AG04449 (cell line): ENCODE measurements at places on chromosomes 1 and 21.

- no peak for DNase-seq
These were observed 5.6 kb upstream of the S100A7 start for GRCh38 chr1:153465811-153466636.

DNA sequence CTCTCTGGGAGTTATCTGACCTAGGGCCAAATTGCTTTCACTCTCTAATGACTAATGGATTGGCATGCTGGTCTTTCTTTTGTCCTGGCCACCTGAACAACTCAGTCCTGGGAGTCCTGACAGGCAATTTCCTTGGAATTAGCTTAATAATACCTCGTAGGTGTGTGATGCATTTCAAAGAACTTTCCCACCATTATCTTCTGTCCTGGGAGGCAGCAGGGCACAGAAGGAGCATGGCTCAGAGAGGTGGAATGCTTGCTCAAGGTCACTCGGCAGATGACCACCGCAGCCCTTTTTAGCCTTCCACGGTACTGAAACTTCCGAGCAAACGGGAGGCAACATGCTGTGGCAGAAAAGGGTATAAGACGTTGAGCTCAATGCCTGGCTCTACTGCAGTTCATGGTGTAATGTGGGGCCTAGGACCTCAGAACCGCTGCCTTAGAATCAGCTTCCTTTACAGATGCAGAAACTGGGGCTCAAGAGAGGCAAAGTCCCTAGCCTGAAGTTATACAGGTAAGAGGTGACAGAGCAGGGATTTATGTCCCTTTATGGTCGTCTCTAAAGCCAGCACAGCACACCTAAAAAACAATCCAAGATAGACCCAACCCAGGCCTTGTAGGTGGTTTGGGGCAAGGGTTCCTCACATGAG lies 3.2 kb downstream of the ID3 start:
- no peak for DNase-seq

GRCh38 chr1:34270181-34270580 lies 93.5 kb downstream of the C1orf94 start:
- DNase-seq, result no peak

- peak; percentile 17 for DNase-seq
These were observed 19.3 kb downstream of the DPT start for GRCh38 chr1:168709405-168710363.

DNA sequence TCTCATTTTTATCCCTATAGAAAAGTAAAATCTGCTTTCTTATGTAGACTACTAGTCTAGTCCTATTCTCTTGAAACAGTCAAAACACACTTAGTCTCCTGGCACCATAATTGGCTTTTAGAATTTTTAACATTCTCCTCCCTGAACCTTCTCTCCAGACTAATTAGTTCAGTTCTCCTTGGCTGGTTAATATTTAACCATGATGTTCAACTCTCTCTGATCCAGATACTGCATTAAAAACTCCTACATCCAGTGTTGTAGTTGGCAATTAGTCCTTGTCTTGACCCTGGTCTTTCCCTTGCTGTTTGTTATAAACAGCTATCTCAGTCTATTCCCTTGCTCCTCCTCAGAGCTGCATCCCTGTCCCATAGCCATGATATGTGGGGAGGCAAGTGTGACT lies 422.9 kb upstream of the BEND5 start:
- DNase-seq, result no peak

DNA sequence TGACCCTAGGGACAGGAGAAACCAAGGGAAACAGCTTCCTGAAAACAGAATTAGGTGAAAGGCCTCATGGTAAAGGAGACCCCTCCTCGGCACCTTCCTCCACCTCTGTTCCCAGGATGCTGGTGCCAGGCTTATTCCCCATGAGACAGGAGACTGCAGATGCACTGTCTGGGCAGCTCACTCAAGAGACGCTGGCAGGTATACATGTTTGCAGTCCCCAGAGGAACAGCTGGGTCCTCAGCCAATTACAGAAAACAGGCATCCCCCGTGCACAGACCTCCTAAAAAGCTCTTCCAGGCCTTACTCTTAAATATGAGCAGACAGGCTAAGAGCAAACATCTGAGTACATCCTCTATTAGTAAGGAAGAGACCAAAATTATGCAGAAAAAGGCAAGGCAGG lies 6.5 kb downstream of the CCSAP start:
- DNase-seq, result no peak

DNA sequence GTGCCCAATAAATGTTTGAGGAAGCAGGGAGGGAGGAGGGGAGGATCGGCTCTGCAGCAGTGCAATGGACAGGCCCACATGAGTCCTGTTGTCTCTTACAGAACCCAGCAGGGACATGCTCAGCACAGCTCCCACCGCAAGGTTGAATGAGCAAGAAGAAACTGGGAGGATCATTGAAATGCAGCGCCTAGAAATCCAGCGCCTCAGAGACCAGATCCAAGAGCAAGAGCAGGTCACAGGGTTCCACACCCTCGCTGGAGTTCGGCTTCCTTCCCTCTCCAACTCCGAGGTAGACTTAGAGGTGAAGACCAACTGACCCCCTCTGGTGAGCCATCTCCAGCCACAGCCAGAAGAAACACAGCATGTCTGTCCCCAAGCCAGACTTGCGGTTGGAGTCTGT lies 15.9 kb upstream of the TMEM125 start:
- no peak for DNase-seq

- DNase-seq, result no peak
These were observed 39.7 kb downstream of the NEK2 start for GRCh38 chr1:211635597-211636205.

- no peak for DNase-seq
These were observed 5.8 kb downstream of the MAGI3 start for GRCh38 chr1:113396102-113396501.

DNA sequence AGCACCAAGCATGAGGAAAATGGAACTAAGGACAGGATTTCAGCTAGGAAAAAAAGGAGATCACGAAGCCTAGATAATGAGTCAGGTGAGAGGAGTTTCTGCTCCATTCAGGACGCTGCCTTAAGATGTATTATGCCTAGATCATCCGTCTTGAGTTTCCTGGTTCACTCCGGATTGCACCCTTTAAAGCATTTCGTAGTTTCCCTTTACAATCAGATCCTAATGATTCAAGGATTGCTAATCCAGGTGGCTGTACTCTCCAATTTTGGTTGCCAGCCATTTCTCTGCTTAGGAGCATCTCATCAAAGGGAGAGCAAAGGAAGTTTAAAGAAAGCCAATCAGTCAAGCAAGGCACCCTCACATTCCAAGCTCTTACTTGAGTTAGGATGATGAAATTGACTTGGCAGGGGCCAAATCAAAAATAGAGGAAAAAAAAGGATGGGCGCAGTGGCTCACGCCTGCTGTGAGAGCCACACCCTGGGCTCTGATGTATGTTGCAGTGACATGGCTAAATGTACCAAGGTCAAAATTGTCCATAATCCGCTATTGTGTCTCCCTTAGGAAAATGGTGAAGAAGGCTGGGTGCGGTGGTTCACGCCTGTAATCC lies 156.9 kb upstream of the SOD1 start:
- DNase-seq, result no peak

DNA sequence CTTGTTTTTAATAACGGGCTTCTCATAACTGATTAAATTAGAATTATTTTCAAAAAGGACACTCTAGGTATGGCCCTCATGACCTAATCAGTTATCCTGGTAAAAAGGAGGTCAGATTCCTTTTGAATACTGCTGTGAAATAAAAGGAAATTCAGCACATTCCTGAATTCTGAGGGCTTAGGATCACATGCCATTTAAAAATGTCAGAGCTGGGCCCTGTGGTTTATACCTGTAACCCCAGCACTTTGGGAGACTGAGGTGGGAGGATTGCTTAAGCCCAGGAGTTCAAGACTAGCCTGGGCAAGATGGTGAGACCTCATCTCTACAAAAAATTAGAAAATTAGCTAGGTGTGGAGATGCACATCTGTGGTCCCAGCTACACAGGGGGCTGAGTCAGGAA lies 18.0 kb upstream of the RABGGTB start:
- no peak for DNase-seq

DNA sequence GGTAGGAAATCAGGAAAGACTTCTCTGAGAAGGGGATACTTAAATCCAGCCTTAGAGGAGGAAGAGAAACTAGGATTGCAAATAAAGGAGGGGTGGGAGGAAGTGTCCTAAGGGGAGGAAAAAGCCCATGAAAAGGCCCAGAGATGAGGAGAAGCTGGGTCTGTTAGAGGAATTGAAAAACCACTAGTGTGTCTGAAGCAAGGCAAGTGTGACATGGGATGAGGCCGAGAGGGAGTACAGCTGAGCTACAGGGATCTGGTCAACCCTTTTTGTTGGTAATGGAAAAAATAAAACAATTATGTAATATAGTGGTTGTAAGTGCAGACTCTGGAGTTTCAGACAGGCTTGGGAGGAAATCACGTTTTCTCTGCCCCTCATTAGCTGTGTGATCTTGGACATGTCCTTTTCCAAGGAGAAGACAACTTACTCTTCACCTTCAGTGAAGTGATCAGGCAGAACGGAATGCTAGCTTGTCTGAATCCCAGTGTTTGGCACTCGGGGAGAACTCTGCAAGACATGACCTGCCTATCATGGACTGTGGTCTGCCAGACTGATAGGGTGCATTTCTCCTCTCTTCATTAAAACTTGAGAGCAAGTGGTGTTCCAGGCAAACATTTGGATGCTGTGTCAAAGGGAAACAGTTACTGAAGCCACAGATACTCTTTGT lies 7.4 kb upstream of the S100A10 start:
- no peak for DNase-seq

DNA sequence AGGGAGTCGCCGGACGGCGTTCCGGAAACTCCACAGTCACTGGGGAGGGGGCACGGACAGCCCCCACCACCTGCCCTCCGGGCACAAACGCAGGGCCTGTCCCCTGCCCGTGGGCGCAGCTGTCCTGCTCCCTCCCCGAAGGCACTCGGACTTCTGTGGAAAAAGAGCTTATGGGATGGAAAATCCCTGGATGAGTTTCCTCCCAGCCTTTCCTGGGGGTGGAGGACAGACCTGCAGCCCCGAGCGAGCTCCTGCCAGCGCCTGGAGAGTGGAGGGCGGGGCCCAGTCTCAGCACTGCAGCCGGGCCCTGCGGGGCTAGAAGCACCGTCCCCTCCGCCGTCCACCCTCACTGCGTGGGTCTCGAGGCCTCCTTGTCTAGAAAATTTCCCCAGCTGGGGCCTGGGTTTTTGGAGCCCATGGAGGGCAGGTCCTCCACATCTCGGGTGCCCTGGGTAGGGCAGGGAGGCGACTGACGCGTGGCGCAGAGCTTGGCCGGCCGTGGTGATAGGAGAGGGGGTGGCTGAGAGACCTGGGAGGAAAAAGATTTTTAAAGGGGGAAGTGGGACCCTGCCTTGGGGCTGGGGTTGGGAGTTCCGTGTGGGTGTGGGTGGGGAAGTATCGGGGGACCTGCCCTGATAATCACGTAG lies 6.4 kb upstream of the COL6A1 start:
- DNase-seq, result no peak

DNA sequence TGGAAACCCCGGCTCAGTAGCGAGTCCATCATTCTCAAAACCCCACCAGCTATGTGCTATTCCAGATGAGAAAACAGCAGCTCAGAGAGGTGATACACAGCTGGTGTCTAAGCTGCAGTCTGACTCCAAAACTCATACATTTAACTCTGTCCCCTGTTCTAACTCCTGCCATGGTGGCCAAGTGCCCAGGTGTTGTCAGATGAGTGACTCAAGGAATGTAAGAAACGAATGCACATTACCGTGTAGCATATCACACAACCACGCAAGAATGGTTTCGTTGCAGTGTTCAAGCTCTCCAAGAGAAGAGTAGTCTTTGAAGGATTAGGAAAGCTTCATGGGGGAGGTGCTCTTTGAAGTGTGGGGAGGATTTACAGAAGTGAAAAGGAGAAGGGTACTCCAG lies 4.7 kb upstream of the XKR8 start:
- DNase-seq, result no peak

DNA sequence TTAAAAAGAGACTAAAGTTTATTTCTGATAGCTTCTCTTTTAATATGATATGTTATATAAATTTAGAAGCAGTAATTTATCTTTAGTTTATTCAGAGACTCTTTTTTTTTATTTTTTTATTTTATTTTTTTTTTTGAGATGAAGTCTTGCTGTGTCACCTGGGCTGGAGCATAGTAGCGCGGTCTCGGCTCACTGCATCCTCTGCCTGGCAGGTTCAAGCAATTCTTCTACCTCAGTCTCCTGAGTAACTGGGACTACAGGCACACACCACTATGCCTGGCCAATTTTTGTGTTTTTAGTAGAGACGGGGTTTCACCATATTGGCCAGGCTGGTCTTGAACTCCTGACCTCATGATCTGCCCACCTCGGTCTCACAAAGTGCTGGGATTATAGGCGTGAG lies 89.6 kb downstream of the DISP1 start:
- DNase-seq, result no peak

DNA sequence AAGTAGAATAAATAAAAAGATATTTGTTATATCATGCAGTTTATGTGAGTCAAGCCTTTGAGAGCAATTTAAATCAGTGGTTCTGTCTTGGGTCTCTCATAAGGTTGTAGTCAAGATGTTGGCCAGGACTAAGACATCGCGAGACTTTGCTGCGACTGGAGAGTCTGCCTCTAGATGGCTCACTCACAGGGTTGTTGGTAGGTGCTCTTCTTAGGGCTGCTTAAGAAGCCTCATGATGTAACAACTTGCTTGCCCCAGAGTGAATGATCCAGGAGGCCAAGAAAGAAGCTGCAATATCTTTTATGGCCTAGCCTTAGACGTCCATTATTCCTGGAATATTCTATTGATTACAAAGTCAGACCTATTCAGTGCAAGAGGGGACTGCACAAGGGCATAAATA lies 73.1 kb upstream of the CACHD1 start:
- DNase-seq, result no peak

DNA sequence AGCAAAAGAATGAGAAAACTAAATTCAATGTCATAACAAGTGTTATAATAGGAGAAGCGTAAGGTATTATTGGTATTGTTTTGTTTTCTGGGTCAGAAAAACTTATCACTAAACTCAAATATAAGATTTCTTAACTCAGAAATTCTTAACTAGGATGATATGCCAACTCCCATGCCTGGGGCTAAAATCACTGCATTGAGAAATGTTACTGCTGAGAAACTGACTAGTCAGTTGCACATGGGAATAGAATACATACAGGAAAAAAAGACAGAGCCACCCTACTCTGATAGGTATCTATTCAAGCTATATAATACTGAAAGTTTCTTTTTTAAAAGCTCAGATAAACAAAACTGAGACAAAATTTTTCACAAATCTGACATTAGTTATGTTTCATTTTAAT lies 56.3 kb downstream of the PRPF38A start:
- DNase-seq, result no peak
